ENCODE measurements at places on chromosomes 7 and 10.
A peak's percentile ranks its signal among the peaks of the same experiment; 100 is the strongest.

DNA sequence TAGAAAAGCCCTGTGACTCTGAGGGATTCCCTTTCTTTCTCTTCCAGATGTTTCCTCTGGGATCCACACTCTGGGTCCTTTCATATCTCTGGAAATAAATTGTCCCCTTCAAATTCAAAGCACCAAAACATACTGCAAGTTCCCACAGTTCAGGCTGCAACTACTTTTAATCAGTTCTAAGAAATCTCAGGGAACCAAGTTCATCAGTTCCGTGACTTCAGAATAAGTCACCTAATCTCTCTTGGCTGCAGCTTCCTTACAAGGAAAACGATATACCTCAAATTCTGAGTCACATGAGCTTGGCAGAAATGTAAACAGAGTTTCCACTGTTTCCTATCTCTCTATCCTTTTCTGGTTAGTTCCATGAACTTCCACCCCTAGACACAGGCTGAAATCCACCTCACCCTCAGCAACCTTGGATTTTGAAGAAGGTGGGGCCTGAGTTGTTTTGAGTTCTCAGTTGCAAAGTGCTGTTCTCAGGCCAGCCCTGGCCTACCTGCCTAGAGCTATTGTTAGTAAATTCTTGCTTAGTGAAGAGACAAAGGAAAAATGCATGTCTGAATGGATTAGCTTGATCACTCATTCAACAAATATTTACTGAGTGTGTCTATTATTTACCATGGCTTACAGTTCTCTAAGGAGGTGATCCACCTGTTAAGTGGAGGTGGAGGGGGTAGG is 59.3 kb upstream of the IL6 start:
- no peak for DNase-seq

DNA sequence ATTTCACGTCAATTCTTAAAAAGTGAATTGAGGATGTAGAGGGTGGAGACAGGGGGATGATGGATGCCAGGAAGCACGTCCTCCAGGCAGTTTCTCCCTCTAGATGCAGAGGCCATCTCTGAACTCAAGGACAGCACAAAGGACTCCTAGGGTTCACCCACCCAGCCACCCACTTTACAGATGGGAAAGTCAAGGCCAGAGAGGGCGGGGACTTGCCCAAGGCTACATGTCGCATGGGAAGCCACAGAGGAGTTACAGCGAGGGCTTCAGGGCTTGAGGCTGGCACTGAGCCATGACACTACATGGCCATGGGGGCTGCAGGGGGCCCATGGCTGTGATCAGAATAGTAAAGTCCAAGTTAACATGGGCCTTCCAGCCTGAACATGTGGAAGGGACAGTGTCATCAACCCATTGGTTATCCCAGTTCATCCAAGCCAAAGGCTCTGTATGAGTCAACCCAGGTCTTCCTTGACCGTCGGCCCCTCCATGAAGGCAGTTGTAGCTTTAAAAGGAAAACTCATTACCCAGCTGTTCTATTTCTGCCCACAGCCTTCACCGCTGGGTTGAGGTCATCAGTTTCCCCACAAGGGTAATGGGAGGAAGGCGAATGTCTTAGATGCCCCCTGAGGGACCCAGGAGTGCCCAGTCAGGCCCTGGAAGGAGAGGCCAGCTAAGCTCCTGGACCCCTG is 24.3 kb upstream of the KPNA7 start:
- no peak for DNase-seq

- DNase-seq = no peak
These were observed 19.7 kb upstream of the PWWP2B start for GRCh38 chr10:132377326-132377725.

DNA sequence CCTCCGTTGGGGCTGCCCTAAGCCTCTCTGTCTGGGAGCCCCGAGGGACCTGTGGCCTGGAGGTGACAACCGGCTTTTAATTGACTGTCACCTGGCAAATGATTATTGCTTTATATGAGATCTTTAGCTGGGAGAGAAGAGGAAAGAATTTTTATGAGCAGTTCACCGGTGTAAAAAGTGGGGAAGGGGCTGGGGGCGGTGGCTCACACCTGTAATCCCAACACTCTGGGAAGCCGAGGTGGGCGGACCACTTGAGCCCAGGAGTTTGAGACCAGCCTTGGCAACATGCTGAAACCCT is 2.6 kb upstream of the COX19 start:
- no peak for DNase-seq

DNA sequence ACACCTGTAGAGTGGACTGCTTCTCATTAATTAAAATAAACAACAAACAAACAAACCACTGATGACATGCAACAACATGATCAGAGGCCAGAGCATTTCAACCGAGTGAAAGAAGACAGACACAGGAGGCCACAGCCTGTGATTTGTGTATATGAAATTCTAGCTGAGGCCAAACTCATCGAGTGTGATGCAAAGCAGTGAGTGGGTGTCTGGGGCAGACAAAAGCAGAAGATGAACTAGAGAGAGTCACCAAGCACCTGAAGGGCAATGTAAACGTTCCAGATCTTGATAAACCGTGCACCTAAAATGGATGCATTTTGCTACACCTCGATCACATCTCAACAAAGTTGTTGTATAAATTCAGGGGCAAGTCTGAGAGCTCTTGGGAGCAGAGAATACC is 108.4 kb downstream of the KLF6 start:
- DNase-seq = no peak

DNA sequence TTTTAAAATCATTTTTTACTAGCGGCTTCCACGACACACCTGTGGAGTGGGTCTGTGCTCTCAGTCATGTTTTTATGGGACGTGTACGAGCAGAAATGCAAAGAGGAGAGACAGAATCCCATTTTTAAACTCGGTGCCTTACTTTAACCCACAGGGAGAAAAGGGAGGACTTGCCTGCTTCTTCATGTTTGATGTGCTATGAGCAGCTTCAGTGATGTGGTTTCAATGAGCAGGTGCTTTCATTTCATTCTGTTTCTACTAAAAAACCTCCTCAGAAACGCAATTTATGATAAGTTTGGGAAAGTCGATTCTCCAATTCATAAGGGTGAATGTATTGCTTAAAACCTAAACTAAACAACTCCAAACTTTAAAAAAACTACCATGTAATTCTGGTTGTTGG is 537.2 kb downstream of the GATA3 start:
- DNase-seq = no peak

GRCh38 chr10:125557801-125558505 is 125.0 kb downstream of the TEX36 start:
- DNase-seq = no peak

DNA sequence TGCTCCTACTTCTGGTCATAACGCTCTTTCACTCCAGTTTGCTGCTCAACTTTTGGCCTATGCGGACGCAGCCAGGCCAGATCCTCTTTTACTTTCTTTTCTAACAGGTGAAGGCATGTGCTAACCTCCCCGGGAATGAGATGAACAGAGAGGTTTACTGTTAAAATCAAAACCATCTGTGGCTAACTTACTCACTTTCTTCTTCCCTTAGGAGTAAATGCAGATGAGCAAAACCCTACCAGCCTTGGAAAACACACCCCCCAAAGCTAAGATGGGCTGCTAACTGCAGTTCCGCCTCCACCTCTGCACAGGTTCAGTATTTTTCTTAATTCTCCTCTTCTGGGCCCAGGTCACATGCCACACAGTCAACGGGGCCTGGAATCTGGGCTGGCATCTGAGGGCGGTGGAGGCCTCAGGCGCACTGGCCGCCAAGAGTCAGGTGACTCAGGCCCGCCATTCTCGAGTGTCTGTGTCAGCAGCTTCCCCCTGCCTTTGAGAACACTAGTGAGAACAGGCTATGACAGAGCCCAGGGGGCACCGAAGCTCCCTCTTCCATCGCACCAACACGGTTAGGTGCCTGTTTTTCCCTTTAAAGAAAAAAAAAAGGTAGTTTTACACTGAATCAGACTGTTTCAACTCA is 11.1 kb downstream of the FAM53B start:
- DNase-seq = no peak

DNA sequence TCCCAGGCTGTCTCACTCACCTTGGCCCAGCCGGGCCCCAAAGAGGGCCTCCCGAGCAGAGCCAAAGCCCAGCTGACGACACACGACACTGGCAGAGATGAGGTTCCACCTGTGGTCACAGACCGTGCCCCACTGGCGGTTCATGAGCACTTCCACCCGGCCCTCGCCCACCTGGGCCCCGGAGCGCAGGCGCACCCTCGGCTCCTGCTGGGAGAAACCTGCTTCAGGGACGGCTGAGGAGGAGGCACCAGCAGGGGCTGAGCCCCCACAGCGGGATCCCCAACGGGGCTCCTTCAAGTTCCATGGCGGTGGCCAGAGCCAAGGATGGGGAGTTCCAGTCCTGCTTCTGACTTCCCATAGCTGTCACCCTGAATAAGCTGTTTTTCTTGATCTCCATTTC is 10.0 kb downstream of the LOXL4 start:
- no peak for DNase-seq

- DNase-seq = no peak
These were observed 535.9 kb downstream of the TFEC start for GRCh38 chr7:115494529-115495147.

GRCh38 chr10:6542999-6543430 is 37.1 kb downstream of the PRKCQ start:
- DNase-seq = peak; percentile 86

- no peak for DNase-seq
These were observed 255.3 kb downstream of the FZD1 start for GRCh38 chr7:91519241-91520158.

GRCh38 chr7:132904209-132904608 is 177.7 kb downstream of the CHCHD3 start:
- DNase-seq = no peak

DNA sequence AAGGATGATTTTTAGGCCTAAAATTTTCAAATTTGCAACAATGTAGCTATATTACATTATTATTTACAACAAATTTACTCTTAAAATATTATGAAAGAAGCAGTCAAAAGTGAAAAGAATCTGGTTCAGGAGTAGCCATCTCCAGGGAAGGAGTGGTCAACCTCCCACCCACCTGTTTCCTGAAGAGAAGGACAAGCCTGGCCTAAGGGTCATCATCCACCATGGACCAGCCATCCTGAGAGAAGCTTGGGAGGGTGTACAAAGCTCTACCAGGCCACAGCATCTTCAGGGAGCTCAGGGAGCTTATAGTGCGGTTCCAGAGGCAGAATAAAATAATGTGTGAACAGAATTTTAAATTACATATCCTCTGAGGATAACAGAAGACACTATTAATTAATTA is 38.1 kb downstream of the COL1A2 start:
- DNase-seq = no peak

- DNase-seq = no peak
These were observed 128.9 kb downstream of the PLXDC2 start for GRCh38 chr10:19944911-19945663.

- no peak for DNase-seq
These were observed 1110.8 kb upstream of the POT1 start for GRCh38 chr7:126040114-126041045.

- peak; percentile 13 for DNase-seq
These were observed 290.8 kb downstream of the NXPH1 start for GRCh38 chr7:8724080-8724718.

GRCh38 chr10:71695502-71696476 is 23.8 kb downstream of the C10orf105 start:
- no peak for DNase-seq

GRCh38 chr7:78203042-78203720 is 404.6 kb downstream of the PHTF2 start:
- DNase-seq = no peak

DNA sequence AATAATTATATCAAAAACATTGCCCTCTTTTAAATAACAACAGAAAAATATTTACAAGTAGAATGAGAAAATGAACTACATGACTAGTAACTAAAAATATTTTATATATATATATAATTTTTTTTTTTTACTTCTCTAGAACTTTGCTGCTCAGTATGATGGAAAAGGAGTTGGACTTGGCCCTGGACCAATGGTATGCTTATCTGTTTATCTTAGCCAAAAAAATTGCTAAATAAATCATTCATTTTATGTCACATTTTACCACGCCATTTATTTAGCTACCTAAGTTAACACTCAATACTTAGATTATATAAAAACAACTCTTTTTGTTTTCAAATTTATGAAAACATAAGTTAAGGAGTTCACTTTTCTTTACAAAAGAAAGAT is 6.7 kb downstream of the COL1A2 start:
- DNase-seq = no peak

GRCh38 chr10:130461631-130462030 is 325.4 kb downstream of the GLRX3 start:
- DNase-seq = no peak

DNA sequence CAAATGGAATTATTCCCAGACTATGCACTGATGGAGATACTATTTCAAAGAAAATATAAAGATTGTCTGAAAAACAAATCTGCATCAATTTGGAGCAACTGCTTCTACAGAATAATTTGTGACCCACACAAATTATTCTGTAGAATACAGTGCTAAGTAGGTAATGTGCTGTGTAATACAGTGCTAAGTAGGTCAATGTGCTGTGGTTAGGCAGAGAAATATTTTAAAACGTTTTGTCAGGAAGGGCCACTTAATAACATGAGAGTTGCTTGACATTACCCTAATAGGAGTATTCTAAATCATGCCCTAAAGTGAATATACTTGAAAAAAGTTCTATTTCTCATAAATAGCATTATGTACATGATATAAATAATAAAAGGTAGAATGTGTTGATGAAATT is 116.5 kb upstream of the KCND2 start:
- no peak for DNase-seq

DNA sequence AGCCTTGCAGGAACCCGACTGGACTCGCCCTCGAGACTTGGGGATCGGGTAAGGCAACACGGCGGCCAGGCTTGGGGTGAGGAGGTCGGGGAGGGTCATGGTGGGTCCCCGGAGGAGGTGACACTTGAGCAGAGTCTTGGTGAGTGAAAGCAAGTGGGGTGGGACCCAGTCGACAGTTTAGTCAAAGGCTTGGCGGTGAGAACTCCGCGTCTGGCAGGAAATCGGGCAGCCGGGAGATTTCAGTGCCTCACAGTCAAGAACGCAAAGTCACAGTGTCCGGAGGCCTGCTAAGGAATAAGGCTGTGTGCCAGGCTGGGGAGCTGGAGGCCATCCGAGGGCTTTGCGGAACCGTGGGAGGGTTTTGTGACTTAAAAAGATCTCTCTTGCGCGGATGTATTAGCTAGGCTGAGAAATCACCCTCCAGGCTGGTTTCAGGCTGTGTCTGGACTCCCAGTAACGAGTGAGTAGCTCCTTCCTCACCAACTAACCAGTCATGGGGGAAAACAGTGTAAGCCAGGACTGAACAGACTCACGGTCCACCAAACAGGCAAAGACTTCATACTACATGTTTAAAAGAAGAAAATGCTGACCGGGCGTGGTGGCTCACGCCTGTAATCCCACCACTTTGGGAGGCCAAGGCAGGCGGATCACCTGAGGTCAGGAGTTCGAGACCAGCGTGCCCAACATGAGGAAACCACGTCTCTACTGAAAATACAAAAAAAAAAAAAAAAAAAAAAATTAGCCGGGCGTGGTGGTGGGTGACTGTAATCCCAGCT is 613 bp downstream of the AP5Z1 start:
- no peak for DNase-seq

DNA sequence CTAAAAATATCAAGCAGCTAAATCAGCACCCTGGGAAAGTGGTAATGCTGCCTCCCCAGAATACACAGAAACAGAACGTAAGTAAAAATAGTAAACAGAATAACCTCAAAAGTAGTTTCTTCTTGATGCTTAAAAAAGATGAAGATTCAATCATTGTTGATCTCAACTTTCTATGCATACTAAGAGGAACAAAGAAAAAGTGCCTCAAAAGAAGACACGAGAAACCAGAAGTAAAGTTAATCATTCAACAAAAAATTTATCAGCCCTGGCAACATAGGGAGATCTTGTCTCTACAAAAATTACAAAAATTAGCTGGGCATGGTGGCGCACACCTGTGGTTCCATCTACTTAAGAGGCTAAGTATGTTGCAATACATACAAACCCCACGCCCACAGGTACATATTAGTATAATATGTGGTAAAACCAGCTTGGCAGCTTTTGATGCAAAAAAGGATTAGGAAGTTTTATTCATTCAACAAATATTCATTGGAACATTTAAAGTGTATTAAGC is 153.7 kb downstream of the NRBF2 start:
- DNase-seq = no peak
